ENCODE measurements at places on chromosomes 7 and 10.
A peak's percentile ranks its signal among the peaks of the same experiment; 100 is the strongest.

GRCh38 chr7:79078273-79078672, 375.2 kb downstream of the MAGI2 start:
- DNase-seq = no peak

DNA sequence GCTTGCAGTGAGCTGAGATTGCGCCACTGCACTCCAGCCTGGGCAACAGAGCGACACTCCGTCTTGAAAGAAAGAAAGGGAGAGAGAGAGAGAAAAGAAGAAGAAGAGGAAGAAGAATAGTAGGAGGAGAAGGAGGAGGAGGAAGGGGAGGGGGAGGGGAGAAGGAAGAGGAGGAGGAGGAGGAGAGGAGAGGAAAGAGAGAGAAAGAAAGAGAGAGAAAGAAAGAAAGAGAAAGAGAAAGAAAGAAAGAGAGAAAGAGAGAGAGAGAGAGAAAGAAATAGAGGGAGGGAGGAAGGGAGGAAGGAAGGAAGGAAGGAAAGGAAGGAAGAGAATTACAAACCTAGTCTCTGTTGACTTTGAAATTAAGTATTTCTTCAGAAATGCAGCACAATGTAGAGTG, 7.8 kb upstream of the SRPK2 start:
- no peak for DNase-seq

DNA sequence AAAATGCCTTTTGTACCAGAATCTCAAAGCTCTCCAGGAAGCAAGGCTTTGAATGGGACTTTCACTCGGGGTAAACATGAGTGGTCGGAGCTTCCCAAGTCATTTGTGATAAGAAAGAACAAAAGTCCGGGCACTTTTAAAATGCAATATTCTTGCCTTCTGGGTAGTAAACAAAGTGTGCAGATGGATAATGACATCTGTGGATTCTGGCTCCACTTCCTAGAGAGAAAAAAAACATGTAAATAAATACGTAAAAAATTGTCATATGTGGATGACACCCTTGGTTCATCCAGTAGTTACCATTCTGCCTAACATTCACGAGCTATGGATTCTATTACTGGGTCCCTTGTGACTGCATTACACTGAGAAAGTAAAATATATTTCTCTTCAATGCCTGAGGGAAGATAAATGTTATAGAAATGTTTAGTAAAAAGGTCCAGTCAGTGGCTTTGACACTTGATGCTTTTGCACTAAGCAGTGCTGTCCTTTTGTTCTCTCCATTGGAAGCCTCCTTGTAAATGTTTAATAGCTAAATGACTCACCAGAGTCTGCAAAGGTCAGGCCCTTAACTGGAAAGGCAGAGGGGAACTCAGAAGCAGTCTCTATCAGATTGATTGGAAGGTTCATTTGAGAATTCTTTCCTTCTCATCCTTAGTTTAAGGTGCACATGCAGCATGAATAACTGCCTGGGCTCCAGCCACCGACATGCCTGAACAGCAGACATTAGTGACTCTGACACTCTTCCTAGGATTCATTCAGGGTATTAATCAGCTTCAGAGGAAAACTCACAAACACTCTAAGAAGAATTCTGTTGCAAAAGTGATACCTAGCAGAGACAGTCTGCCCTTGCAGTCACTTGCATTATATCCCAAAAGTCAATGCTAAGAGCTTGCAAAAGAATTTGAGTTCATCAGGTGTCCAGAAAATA, 11.7 kb upstream of the EDRF1 start:
- no peak for DNase-seq

GRCh38 chr7:4739528-4739992, 35.9 kb upstream of the AP5Z1 start:
- DNase-seq = no peak

DNA sequence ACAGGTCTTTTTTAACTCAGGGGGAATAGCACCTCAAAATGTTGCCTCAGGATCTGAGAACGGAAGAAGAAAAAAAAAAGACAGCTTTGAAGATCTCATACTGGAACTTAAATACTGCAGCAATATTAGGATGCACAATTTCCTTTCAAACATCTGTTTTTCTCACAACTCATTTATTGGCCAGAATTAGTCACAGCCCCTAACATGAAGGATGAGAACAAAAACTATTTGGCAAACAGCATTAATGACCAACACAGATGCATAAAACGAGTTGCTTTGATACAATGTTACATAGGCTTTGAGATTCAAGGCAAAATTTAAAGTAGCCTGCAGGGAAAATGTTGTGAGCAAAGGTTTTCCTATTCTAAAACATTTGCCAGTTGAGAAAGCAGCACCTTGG, 36.5 kb downstream of the JMJD1C start:
- DNase-seq = no peak

- no peak for DNase-seq
Measured at GRCh38 chr7:137715121-137715520, 131.7 kb downstream of the DGKI start.

DNA sequence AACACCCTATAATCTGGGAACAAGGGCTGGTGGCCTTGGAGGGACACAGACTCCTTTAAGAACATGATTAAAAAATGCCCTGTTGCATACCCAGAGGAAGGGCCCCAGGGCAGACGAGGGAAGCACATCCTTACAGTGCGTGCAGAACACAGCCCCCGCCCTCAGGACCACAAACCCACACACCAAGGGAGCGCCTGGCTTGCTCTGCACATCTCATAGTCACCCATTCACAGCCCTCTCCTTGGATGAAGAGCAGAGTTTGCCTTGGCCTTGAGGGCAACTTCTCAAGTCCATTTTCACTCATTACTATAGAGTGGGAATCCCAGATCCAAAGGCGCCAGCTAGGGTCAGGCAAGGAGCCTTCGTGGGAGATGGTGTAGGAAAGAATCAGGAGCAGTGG, 6.3 kb upstream of the VSIR start:
- no peak for DNase-seq

DNA sequence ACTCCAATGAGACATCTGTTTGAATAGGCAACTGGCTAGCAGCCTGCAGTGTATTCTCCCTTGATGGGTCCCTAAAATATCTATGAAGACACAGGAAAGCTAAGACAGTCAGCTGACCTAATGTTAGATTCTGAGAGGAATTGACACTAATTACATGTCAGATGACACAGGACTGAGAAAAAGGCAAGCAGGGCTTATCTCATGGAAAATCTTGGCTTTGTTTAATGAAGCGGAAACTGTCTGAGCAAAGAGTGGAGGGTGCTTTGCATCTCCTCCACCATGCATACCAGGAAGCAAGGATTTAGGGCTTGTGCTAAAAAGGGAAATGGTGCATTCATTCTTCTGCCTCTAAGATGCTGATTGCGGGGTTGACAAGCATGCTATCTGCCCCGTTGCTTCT, 135.5 kb upstream of the GLI3 start:
- DNase-seq = no peak

GRCh38 chr10:32337350-32337749, 9.6 kb downstream of the EPC1 start:
- DNase-seq = no peak

DNA sequence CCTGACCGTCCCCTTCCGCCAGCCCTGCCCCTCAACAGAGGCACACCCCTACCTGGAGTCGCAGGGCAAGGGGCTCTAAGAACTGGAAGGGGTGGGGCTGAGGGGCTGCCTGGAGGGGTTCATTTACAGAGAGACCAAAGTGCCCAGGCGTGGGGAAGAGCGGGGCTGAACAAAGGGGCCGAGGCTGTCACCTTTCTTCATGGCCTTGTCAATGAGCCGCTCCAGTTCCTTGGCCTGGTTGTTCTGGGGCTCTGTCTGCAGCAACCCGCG, 2.3 kb upstream of the CLDN15 start:
- no peak for DNase-seq

GRCh38 chr10:93061594-93062513, 1.3 kb downstream of the CYP26C1 start:
- DNase-seq = no peak

DNA sequence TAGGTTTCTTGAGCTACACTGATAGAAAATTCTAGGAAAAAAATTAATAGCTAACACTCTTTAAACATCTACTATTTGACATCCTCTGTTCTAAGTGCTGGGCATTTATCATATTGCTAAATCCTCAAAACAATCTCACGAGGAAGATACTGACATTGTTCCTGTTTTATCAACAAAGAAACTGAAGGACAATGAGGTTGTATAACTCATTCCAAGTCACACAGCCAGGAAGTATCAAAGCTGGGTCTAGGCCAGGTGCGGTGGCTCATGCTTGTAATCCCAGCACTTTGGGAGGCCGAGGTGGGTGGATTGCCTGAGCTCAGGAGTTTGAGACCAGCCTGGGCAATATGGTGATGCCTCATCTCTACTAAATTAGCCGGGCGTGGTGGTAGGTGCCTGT, 51.6 kb upstream of the IL6 start:
- no peak for DNase-seq

- no peak for DNase-seq
Measured at GRCh38 chr7:31186202-31186601, 134.1 kb downstream of the ADCYAP1R1 start.

DNA sequence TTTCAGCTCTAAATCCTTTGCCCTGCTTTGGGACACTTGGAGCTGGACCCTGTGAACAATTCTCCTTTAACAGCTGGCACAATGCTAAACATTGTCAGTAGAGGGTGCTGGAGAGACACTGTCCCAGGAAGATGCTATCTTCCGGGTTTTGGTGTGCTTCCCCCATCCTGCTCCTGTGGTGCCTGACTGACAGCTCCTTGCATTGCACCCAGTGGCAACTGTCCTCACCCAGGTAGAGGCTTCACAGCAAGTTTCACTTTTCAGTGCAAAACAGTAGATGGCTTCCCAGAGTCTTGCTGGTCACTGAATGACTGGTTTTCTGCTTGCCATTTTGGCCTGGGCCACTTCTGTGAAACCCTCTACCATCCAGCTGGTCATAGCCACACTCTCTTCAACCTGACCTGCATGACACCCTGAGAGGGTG, 77.3 kb downstream of the CDC14C start:
- DNase-seq = no peak

DNA sequence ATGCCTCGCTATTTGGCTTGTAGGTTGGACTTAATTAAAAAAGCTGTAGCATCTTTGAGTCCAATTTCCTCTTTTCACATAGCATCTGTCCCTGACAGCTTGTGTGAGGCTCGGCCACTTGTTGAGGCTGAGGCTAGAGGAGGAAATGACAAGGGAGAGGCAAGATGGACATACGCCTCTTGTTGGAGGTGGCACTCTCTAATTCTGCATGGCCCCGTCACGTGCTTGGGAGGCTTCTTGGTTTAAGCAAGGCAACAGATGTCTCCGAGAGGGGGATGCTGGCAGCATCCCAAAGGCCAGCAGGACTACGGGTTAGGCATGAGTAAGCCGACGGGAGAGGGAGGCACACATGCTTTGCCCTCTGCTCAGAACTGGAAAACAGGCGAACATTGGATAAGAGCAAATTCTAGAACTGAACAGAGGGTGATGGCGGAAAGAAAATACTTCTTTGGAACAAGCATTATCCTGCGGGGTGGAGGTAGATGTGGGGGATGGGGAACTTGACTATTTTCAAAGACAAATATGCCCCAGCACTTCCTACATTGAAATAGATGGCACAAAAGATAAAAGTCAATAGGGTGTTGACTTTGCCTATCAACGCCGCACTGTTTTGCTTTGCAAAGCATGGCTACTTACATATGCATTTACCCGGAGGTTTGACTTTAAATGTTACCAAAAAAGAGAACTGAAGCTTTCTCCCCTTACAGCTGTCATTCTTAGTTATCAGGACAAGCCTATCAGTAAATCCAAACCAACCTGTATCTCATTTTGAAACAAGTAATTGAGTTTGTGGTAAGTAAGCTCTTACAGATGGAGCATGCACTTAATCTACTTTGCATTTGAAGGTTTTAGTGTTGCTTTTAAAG, 94.8 kb downstream of the CHN2 start:
- no peak for DNase-seq

GRCh38 chr10:10533437-10533836, 484.2 kb upstream of the CELF2 start:
- DNase-seq = no peak

GRCh38 chr7:102287111-102287980, 678 bp downstream of the SH2B2 start:
- no peak for DNase-seq

GRCh38 chr7:42687211-42688055, 224.4 kb downstream of the C7orf25 start:
- DNase-seq = no peak

DNA sequence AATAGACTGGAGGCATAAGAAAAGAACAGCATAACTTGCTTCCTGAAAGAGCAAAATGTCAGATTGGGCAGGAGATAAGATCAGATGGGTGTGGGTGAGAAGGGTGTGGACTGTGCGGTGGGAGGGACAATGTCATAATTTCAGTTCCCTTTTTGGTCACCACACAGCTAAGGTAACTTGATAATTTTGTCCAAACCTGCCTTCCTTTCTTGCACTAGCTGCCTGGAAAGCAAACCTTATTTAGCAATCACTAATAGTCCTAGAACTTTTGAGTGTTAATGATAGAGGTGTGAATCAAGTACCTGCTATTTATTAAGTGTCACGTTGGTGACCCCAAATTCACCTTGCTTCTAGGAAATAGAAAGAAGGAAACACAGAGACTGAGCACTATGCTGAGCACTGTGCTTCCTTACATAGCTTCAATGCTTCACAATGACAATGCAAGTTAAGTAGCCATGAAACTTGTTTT, 72.4 kb upstream of the SP4 start:
- DNase-seq = no peak

- peak; percentile 2 for DNase-seq
Measured at GRCh38 chr10:373526-374309, 238.5 kb downstream of the ZMYND11 start.

DNA sequence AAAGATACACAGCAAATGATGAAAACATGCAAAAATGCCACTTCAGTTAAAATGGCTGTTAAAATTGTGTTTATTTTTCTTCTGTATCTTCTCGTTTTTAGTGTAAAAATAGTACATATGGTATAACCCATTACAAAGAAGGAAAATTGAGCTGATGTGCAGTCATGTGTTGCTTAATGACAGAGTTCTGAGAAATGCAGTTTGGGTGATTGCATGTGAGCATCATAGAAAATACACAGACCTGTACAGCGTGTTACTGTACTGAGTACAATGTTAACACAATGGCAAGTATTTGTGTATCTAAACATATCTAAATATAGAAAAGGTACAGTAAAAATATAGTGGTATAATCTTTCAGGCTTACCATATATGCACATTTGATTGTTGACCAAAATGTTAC, 7.3 kb downstream of the DMTF1 start:
- no peak for DNase-seq

- DNase-seq = no peak
Measured at GRCh38 chr7:2869981-2870380, 25.9 kb upstream of the GNA12 start.

GRCh38 chr7:43289826-43290225, 177.4 kb downstream of the HECW1 start:
- DNase-seq = no peak

- no peak for DNase-seq
Measured at GRCh38 chr7:66336760-66337159, 131.6 kb downstream of the TPST1 start.

- DNase-seq = no peak
Measured at GRCh38 chr7:25260862-25261494, 32.7 kb upstream of the NPVF start.

DNA sequence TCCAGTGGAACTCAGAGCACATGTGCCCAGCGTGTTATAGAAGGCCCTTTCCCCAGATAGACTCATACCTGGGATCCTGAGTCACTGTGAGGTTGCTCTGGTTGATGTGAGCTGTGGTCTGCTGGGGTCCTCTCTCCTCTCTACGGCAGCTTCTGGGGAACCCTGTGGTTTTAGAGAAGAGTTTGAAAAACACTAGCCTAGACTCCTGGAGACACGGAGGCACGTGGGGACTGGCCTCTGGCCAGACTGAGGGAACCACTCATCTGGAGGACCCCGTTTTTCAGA, 10.3 kb downstream of the ZNF775 start:
- DNase-seq = no peak

- DNase-seq = no peak
Measured at GRCh38 chr10:131677671-131678070, 223.1 kb upstream of the PPP2R2D start.
